H1 (cell line): ENCODE measurements at places on chromosomes 4 and X. TPM values are rescaled to one million over a fixed set of nuclear protein-coding genes. Genes with fewer than 3 reads are reported as not detected.

GRCh38 chr4:41174444-41174843, 39.9 kb downstream of the APBB2 start:
- no peak for DNase-seq
- H3K4me1 ChIP-seq, result peaks cover under 1% of the 10 kb centered on the region; the same call in 1 of the 2 replicates

DNA sequence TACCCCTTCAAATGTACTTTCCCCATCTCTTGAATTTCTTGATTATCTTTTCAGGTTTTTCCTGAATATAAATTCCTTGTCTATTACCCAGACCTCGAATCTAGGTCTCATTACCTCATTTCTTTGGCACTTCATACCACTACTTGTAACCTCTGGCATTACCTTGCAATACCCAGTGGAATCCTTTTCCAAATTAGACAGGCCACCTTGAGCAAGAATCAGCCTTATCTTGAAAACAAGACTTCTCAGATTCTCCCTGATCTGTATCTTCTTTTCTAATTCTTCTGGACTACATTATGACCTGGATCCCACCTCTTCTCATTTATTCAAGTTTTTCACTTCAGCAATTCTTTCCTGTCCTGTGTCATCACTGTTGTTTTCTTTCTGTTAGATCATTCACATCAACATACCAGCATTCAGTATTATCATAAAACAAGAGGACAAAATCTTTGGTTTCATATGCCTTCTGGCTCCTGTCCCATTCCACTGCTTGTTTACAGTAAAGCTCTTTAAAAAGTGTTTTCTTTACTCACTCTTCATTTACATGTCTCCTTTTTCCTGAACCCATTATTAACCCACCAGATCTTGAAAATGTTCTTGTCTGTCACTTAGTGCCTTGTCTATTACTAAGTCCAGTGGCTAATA, 275.6 kb upstream of the HS3ST1 start:
- DNase-seq, result no peak
- no peaks in the 10 kb centered on the region for H3K27me3 ChIP-seq
- H3K27ac ChIP-seq, result no peak overlapping the region
- no peaks in the 10 kb centered on the region for H3K4me1 ChIP-seq

The GPR119 gene
- not detected in 2 replicates for total RNA-seq

The GABRG1 gene
- total RNA-seq, result 0.36 and 0.43 TPM in 2 replicates

- H3K4me3 ChIP-seq, result no peak overlapping the region
- H3K27me3 ChIP-seq, result no peaks in the 10 kb centered on the region
- no peak overlapping the region for H3K27ac ChIP-seq
- H3K36me3 ChIP-seq, result no peaks in the 10 kb centered on the region
These were observed 215.6 kb upstream of the GYPA start for GRCh38 chr4:144355811-144356757.

- H3K36me3 ChIP-seq, result no peaks in the 10 kb centered on the region
- no peaks in the 10 kb centered on the region for H3K4me1 ChIP-seq
- no peaks in the 10 kb centered on the region for H3K27me3 ChIP-seq
- no peak overlapping the region for H3K4me3 ChIP-seq
These were observed 28.9 kb upstream of the CAMK2D start for GRCh38 chr4:113790478-113790877.
